Fibroblast of lung (primary cell): ENCODE measurements at places on chromosomes 1 and 21. TPM values are rescaled to one million over a fixed set of nuclear protein-coding genes. Genes with fewer than 3 reads are reported as not detected.

CZIB gene
- 56.5 and 60.6 TPM in 2 replicates for total RNA-seq

OR6F1 gene
- not detected in 2 replicates for total RNA-seq

SPRR2B gene
- not detected in 2 replicates for total RNA-seq

MRPS6 gene
- total RNA-seq: 19.3 and 20.0 TPM in 2 replicates

GPATCH3 gene
- total RNA-seq: 10.8 and 11.4 TPM in 2 replicates

C21orf58 gene
- total RNA-seq: 1.3 and 2.5 TPM in 2 replicates

DEPDC1 gene
- total RNA-seq: 1.0 and 8.8 TPM in 2 replicates

NCMAP gene
- not detected in 2 replicates for total RNA-seq

TBX15 gene
- 0.26 and 0.99 TPM in 2 replicates for total RNA-seq

OR2L13 gene
- not detected in 2 replicates for total RNA-seq

CTTNBP2NL gene
- 11.0 and 18.5 TPM in 2 replicates for total RNA-seq

TCHH gene
- total RNA-seq: under 0.01 TPM in 1 of 2 replicates, not detected in the other

PRDM16 gene
- 1.3 and 1.8 TPM in 2 replicates for total RNA-seq

GRCh38 chr1:64199154-64199553, 4.3 kb upstream of the UBE2U start:
- no peak overlapping the region for H3K27ac ChIP-seq
- no peak overlapping the region for H3K4me3 ChIP-seq
- no peaks in the 10 kb centered on the region for H3K27me3 ChIP-seq
- no peaks in the 10 kb centered on the region for H3K4me1 ChIP-seq

DNA sequence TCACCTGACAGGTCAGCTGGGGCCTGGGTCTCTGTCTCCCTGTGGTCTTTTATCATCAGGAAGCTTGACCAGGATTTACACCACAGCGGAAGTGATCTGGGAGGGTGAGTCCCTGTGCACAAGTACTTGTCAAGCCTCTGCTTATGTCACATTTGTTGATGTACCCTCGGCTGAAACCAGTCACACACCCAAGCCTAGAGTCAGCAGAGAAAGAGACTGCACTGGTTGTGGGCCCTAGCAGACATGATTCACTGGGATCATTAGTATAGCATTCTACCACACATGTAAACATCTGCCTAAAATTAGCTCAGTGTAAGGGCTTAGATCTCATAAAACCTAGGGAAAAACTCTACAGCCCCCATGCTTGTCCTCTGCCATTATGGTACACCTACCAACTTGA, 79.3 kb upstream of the LAMC2 start:
- peaks cover 7% of the 10 kb centered on the region for H3K36me3 ChIP-seq
- H3K4me1 ChIP-seq: peaks cover 13% of the 10 kb centered on the region
- no peaks in the 10 kb centered on the region for H3K27me3 ChIP-seq

DNA sequence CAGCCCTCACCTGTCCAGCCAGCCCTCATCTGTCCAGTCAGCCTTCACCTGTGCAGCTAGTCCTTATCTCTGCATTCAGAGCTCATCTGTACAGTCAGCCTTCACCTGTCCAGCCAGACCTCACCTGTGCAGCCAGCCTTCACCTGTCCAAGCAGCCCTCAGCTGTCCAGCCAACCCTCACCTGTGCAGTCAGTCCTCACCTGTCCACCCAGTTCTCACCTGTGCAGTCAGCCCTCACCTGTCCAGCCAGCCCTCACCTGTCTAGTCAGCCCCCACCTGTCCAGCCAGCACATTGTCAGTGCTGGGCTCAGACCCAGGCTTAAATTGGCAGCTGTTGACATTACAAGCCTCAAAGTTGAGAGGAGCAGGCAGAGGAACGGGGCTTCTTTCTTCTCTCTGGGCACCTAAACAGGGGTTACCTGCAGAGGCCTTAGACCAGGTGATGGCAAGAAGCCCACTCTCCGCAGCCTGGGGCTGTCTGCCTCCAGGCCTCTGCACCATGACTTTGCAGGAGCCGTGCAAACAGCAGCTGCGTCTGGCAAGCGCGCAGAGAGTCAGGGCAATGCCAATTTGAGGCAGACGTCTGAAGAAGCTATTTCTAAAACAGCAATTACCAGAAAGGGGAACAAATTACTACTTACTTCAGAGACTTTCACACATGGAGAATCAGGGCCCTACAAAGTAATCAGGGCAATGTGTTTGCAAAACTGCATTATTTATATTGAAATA, 506.1 kb downstream of the NPHP4 start:
- no peak overlapping the region for H3K4me3 ChIP-seq
- H3K27me3 ChIP-seq: no peaks in the 10 kb centered on the region
- H3K4me1 ChIP-seq: no peaks in the 10 kb centered on the region
- no peak for DNase-seq

GRCh38 chr1:119327450-119328155, 41.0 kb upstream of the HAO2 start:
- no peaks in the 10 kb centered on the region for H3K36me3 ChIP-seq
- DNase-seq: peak; percentile 18
- peaks cover 3% of the 10 kb centered on the region for H3K27me3 ChIP-seq

DNA sequence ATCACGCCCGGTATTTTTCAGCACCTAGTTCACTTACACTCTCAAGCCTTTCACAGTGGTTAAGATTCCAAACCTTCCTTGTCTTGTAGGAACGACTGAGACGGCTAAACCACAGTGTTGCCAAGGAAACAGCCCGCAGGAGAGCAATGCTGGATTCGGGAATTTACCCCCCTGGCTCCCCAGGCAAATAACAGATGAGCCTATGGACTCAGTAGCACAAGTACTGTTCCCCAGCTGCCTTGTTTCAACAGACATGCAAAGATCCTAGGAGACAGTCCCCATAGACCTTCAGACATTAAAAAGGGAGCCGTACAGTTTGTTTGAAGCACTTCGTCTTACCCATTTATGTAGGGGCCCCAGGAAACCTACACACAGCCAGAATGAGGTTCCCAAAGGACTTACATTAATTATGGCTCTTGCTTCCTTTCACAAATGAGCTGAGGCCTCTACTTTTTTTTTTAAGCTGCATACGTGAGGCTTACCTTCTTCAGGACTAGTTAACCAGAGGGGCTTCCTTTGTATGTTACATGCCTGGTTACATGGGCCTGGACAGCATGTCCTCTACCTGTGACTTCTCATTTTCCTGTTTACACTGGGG, 2.7 kb downstream of the SNAPIN start:
- H3K27ac ChIP-seq: no peak overlapping the region
- DNase-seq: peak; percentile 82
- H3K27me3 ChIP-seq: no peaks in the 10 kb centered on the region
- peaks cover 4% of the 10 kb centered on the region for H3K4me1 ChIP-seq
- H3K4me3 ChIP-seq: no peak overlapping the region
- peaks cover 11% of the 10 kb centered on the region for H3K36me3 ChIP-seq

GRCh38 chr1:32886004-32886827, at the start of gene HPCA:
TSS of gene HPCA (plus strand) at chr1:32886491. CDS start at chr1:32888899, 2,408 bp downstream.
- H3K27ac ChIP-seq: no peak within 1 kb of the TSS
- peak; percentile 43 for DNase-seq
- H3K27me3 ChIP-seq: peaks cover 34% of the 10 kb centered on the region
- no peaks in the 10 kb centered on the region for H3K36me3 ChIP-seq

DNA sequence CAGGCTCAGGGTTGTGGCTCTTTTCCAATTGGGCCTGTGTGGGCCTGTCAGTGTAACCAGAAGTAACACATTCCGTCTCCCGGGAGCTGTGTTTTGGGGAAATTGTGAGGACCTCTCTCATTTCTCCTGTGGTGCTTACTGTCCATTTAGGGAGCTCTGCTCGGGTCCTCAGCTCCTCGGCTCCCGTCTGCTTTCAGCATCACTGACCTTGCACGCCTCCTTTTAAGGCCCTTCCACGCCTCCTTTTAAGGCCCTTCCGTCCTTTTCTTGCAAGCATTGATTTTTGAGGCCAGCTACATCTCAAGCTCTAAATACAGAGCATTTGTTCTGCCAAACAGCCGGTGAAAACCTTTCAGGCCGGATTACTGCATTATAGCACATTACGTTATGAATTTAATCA, 9.7 kb downstream of the CA6 start:
- H3K4me1 ChIP-seq: no peaks in the 10 kb centered on the region
- no peaks in the 10 kb centered on the region for H3K36me3 ChIP-seq
- no peak for DNase-seq
- H3K27ac ChIP-seq: no peak overlapping the region

- H3K27ac ChIP-seq: no peak overlapping the region
- H3K27me3 ChIP-seq: no peaks in the 10 kb centered on the region
- no peaks in the 10 kb centered on the region for H3K4me1 ChIP-seq
- no peaks in the 10 kb centered on the region for H3K36me3 ChIP-seq
- H3K4me3 ChIP-seq: peak overlapping the region; percentile 83
Observed at GRCh38 chr1:50972766-50973165, 2.7 kb downstream of the CDKN2C start.

DNA sequence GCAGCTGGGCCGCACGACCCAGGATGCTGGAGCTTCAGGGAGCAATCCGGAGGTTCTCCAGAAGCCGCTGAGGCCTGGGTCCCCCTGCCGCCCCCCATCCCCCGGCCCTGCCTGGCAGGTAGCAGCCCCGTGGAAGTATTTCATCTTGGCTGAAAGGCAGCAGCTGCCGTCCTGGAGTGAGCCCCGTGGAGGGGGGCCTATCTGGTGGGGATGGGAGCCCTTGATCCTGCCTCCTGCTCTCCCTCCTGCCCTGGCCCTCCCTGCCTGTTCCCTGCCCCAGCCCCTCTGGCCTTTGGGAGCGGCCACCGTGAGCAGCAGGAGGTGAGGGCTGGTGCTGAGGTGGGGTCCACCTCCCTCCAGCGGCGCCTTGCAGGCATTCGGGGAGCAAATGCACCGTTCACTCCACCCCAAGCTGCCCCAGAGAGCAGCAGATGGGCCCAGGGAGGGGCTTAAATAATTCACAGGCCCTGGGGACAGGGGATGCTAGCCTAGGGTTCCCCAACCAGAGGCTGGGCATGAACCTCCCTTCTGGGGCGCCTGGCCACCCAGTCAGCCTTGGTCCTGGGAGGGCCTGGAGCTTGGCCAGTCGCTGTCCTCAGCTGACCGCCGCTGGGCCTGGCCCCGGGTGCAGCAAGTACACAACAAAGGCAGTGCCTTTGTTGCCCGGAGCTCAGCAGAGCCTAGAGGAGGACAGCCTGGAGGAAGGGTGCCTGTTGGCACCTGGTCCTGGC, 23.7 kb upstream of the PLCH2 start:
- DNase-seq: peak; percentile 16
- no peaks in the 10 kb centered on the region for H3K27me3 ChIP-seq
- H3K4me1 ChIP-seq: peaks cover 13% of the 10 kb centered on the region
- no peaks in the 10 kb centered on the region for H3K36me3 ChIP-seq

- H3K36me3 ChIP-seq: no peaks in the 10 kb centered on the region
- no peaks in the 10 kb centered on the region for H3K27me3 ChIP-seq
- H3K4me1 ChIP-seq: no peaks in the 10 kb centered on the region
- H3K4me3 ChIP-seq: no peak overlapping the region
- no peak for DNase-seq
Observed at GRCh38 chr1:187527346-187527745, 698.6 kb downstream of the PLA2G4A start.

GRCh38 chr1:3323021-3323795, 131.3 kb upstream of the ARHGEF16 start:
- H3K27me3 ChIP-seq: peaks cover 3% of the 10 kb centered on the region
- no peak overlapping the region for H3K27ac ChIP-seq
- H3K4me1 ChIP-seq: no peaks in the 10 kb centered on the region
- no peaks in the 10 kb centered on the region for H3K36me3 ChIP-seq
- no peak overlapping the region for H3K4me3 ChIP-seq

DNA sequence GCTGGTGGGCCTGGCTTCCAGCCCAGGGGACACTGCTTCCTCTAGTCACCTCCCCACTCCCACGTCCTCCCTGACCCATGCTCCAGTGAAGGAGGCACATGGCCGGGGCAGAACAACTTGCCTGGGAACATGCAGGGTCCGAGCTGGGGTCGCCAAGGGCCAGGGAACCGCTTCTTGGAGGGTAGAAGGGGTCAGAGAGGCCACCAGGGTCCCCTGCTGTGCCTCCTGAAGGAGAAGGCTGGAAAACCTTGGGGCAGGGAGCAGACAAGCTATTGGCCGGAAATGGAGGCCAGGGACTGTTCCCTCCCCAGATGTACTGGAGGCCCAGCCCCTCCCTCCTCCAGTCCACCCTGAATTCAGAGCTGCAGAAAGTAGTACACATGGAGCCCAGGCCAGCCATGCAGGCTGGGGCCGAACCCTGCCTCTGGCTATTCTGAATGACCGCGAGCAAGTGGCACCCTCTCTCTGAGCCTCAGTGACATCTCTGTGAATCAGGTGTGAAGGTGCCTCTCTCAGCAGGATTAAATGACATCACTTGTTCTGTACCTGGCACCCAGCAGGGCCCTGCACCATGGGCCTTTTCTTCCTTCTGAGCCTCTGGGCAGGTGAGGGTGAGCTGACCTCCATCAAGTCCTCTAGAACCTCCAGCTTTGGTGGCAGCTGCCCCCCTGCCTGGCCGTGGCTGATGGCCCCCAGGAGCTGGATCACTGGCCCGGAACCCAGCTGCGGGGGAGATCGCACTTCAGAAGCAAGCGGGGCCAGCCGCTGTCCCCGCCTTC, 15.7 kb downstream of the SPOCD1 start:
- no peak for DNase-seq
- H3K27ac ChIP-seq: no peak overlapping the region
- H3K27me3 ChIP-seq: no peaks in the 10 kb centered on the region
- no peak overlapping the region for H3K4me3 ChIP-seq
- H3K36me3 ChIP-seq: peaks cover 10% of the 10 kb centered on the region
- peaks cover 29% of the 10 kb centered on the region for H3K4me1 ChIP-seq

GRCh38 chr1:172270605-172271004, 149.9 kb upstream of the C1orf105 start:
- H3K36me3 ChIP-seq: no peaks in the 10 kb centered on the region
- DNase-seq: peak; percentile 26
- no peak overlapping the region for H3K4me3 ChIP-seq
- H3K27me3 ChIP-seq: no peaks in the 10 kb centered on the region
- H3K27ac ChIP-seq: no peak overlapping the region
- H3K4me1 ChIP-seq: no peaks in the 10 kb centered on the region

DNA sequence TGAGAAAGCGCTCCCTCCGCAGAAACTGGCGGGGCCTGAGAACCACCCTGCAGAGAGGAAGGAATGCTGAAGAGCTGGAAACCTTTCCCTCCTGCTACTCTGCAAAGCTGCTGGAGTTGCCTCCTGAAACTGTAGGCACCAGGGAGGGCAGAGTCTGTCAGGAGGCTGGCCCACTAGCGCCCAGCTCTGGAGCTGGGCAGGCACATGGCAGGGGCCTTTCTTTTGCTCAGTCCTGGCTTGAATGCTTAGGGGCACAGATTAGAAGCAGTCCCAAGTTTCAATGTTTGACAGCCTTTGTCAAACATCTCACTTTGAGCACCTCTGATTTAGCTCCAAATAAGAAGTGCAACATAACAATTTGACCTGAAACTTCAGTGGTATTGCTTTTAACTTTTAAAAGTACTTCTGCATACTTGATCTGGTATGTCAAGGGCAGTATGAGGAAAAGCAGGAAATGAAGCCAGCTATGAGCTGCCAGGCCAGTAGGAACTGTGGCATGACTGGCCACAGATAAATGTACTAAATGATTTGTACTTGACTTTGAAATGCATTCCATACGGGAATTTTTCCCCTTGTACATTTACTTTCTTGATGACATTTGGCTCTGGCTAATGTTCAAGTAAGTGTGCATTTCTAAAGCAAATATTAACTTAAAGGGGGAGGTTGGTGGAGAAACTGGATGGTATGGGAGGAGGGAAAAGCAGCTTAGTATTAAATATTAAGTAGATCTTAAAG, 7.2 kb downstream of the C1orf116 start:
- no peaks in the 10 kb centered on the region for H3K27me3 ChIP-seq
- no peaks in the 10 kb centered on the region for H3K36me3 ChIP-seq
- peaks cover 7% of the 10 kb centered on the region for H3K4me1 ChIP-seq
- DNase-seq: peak; percentile 13
- no peak overlapping the region for H3K4me3 ChIP-seq

GRCh38 chr1:243740255-243740999, 109.6 kb downstream of the AKT3 start:
- DNase-seq: no peak
- peaks cover 6% of the 10 kb centered on the region for H3K4me1 ChIP-seq
- H3K36me3 ChIP-seq: no peaks in the 10 kb centered on the region
- no peak overlapping the region for H3K27ac ChIP-seq
- no peak overlapping the region for H3K4me3 ChIP-seq
